Left cardiac atrium (tissue), 4 donors: ENCODE measurements at places on chromosomes 5 and 9. TPM values are rescaled to one million over a fixed set of nuclear protein-coding genes. Genes with fewer than 3 reads are reported as not detected.

DNA sequence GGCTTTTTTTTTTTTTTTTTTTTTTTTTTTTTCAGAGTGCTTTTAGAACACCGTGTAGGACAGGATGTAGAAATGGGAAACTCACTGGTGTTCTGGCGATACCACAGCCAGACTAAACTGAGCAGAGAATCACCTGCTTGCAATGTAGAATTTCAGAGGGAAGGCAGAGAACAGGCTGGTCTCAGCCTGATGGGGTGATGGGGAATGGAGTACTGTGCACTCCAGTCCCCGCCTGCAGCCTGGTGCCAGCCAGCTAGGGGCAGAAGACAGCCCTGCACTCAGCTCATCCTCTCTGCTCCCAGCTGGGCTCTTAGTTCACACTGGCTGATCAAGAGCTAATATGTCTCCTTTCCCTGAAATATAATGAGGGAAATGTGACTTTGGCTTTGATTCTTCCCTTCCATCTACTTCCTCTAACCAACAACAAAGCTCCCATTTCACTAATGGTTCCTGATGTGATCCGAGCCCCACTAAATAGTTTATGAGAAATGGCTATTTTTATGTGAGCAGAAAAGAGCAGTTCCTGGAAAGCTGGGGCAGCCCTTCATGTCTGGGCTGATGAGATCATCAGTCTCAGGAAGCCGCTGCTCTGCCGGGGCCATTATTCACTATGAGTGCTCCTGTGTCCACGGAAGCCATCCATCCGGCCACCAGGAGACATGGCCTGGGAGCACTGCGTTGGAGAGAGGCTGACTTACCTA is 209.7 kb downstream of the GADD45G start:
- DNase-seq: no peak

- no peak for DNase-seq
Measured at GRCh38 chr9:80556631-80557030, 984.9 kb downstream of the TLE4 start.

DNA sequence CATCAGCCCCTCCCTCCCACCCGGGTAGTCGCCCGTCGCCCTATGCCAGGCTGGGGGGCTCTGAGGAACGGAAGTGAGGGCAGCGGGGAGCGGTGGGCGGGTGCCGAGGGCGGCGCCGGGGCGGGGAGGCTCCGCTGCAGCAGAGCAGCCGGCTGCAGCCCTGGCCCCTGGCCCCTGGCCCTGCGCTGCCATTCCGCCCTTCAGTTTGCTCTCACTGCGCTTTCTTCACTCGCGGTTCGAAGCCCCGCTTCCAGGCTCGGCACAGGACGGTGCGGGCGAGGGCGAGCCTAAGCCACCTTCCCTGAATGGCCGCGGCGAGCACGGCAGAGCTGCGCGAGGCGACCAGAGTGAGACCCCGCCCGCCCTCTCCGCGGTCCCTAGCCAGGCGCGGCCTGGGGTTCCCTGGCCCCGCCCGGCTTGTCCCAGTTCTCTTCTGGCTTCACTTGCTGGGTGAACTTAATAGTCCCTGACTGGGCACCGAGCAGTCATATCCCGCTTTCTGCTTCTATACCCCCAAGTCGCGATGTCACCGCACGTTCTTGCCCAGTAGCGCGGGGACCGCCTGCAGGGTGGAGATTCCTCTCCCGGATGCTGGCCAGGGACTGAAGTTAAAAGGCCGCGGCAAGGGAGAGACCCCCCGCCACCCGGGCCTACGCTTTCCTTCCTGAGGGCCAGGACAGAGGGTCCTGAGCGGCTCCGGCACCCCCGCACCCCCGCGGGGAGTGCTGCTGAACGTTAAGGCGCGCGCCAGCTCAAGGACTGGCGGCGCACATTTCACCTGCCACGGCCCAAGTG is 623 bp upstream of the TRIM36 start:
- peak; percentile 26 for DNase-seq

DNA sequence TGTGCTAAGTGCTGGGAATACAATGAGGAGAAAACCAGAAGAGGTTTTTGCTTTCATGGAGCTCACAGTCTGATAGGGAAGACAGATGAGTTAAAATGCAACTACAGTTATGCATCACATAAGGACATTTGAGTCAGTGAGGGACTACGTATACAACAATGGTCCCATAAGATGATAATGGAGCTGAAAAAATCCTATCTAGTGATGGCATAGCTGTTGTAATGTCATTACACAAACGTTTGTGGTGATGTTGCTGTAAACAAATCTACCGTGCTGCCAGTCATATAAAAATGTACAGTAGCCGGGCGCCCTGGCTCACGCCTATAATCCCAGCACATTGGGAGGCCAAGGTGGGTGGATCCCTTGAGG is 110.1 kb upstream of the RAD23B start:
- no peak for DNase-seq

Gene TMOD1
- total RNA-seq: 149 TPM

DNA sequence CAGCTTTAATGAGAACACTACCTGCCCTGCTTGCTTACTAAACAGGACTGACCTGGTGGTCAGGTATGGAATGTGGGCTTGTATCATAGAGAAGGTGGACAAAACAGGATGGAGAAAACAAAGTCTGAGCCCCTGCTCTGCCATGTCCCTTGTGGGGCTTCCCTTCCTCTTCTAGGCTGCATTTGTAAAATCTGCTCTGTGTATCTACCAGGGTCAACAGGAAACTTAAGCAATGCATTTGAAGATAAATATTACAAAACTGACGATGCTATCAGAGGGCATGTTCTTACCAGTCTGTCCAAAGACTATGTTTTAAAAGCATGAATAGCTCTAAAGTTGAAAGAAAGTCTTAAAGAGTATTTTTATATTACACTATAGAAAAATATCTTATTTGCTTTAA is 228.7 kb downstream of the DCP2 start:
- DNase-seq: no peak

Gene EQTN
- not detected for total RNA-seq

Gene CFAP77
- 2.4 TPM for total RNA-seq

DNA sequence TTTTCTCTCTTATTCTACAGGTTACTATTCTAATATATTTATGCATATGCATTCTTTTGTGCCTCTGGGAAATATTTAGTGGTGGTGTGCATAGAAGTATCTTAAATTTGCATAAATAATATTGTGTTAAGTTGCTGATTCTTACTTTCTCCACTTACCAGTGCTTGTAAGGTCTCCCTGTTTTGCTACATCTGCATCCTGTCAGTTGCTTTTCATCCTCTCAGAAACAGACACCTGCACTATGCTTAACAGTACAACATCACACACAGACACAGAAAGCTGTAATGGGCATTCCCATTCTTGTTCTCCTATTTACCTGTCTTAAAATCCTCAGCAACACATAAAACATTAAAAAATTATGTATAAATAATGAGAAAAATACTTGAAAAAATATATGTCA is 713.3 kb upstream of the RGMB start:
- DNase-seq: no peak

DNA sequence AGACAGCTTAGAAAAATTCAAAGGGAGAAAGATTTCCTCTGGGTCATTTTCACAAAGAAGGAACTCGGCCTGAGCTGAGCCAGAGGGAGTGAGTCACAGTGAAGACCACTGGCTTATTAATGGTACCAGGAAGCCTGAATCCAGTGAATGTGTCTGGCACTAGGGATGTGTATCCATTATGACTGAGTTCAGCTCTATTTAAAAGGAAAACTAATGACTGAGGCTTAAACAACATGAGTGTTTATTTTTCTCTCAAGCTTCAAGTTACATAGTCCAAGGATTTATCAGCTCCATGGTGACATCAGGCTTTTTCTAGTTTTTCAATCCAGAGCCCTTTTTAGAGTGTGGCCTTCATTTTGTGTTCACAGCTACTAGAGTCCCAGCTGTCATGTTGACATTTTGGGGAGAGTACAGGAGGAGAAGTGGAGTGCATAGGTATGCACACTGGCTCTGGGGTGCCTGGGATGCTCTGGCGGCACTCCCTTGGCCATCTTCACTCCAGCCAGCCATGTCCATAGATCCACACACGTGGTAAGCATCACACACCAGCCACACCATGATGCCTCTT is 159.5 kb upstream of the ERCC6L2 start:
- DNase-seq: no peak

DNA sequence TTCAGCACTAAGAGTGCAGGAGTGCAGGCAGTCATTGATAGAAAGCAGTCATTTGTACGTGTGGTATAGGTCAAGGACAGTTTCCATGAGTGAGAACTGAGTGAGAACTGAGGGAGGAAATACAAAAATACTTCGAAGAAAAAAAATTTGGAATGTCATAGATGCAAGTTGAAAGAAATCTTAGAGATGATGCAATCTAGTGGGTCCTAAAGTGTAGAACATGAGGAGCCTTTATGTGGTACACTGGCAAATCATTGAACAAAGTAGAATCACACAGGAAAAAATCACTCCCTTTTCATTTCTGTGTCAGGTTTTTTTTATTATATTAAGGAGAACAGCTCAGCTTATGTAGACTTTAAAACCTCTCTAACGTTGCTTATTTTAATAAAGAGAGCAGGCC is 26.4 kb upstream of the SLC1A1 start:
- DNase-seq: no peak

GRCh38 chr5:134084570-134084969 is 29.9 kb upstream of the TCF7 start:
- no peak for DNase-seq

Gene TRAPPC13
- 18.1 TPM for total RNA-seq

Gene PCDHB10
- 1.3 TPM for total RNA-seq

- no peak for DNase-seq
Measured at GRCh38 chr9:122221183-122221811, 7.5 kb downstream of the LHX6 start.

Gene HRH2
- total RNA-seq: 24.3 TPM

Gene ECSCR
- total RNA-seq: 21.6 TPM

Gene F2RL2
- 0.09 TPM for total RNA-seq

DNA sequence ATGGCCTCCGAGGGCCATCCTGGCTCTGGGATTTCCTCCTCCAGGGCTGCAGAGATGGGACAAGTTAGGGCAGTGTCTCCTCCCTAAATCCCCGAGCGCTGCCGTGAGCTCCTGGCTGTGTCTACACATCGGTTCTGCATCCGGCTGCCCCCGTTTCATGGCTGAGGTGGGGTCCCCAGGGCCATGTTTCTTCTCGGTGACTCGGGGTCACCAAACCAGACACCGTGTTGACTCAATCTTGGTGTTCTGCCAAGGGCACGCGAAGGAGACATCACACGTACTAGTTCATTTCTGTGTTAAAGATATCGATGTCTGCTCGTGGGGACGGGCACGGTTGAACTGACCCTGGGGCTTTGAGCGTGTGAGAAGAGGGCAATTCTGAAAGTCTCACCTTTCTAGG is 60.7 kb downstream of the COL5A1 start:
- no peak for DNase-seq

DNA sequence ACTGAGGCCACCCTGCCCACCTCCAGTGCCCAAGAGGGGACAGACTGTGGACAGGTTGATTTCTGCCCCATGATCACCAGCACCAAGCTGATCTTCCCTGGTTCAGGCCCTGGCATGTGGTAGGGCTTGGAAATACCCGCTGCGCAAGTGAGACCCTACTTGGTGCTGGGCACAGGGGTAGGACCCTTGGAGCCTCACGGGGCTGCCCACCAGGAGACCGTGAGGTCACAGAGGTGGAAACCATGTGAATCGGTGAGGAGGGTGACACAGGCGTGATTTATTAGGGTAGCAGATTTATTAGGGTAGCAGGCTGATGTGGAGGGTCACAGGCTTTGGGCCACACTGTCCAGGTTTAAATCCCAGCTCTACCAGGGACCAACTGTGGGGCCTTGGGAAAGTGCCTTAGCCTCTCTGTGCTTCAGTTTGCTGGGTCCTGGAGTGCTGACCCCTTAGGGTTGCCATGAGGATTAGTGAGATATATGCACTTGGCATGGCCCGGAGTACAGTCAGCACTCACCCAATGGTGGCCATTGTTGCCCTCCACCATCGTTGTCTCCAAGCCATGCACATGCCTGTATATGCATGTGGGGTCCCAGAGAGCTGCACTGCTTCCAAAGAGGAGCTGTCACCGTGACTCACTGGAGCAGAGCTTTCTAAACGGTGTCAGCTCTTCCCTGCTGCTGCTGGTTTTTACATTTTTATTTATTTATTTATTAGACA is 20.9 kb upstream of the DUSP1 start:
- no peak for DNase-seq

GRCh38 chr9:91391818-91392217 is 30.1 kb upstream of the AUH start:
- DNase-seq: no peak

Gene SLC34A1
- total RNA-seq: not detected
